ENCODE measurements at places on chromosomes 4 and X.
A peak's percentile ranks its signal among the peaks of the same experiment; 100 is the strongest.

GRCh38 chr4:78764498-78764961 lies 11.6 kb upstream of the BMP2K start:
- peak; percentile 68 for DNase-seq

DNA sequence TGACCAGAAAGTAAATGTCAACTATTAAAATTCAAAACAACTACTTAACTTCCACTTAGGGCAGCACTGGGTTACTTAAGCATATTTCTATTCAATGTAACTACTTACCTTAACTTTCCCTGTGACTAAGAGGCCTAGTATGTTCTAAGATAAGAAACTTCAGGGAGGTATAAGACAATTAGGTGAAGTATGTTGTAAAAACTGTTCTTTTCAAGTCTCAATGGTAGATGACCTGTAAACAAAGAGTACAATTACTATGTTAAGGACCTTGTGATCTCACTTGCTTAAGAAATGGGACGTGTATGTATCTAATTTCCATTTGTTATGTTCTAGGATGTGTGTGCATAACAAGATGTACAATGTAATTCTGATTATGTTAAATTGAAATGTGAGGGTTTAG lies 960.5 kb downstream of the CCSER1 start:
- no peak for DNase-seq

GRCh38 chr4:20259707-20260106 lies 8.0 kb downstream of the SLIT2 start:
- DNase-seq, result peak; percentile 76

- DNase-seq, result peak; percentile 0
Measured at GRCh38 chr4:80646061-80646460, 310.5 kb downstream of the CFAP299 start.

DNA sequence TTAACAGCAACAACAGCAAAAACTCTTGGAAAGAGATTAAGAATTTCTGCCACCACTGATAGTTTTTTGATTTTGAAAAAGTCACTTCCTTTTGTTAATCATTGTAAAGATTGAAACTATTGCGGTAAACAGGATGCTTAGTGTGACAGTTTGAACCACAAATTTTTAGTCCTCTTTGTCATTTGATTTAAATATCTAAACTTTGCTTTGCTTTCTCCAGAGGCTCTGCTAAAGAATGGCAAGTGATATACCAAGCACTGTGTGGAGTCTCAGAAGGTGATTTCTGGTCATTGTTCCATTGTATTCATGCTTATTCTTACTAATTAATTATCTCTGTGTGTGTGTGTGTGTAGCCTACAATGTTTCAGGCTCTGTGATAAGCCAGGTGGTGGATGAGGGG lies 155.6 kb downstream of the BMPR1B start:
- DNase-seq, result no peak

DNA sequence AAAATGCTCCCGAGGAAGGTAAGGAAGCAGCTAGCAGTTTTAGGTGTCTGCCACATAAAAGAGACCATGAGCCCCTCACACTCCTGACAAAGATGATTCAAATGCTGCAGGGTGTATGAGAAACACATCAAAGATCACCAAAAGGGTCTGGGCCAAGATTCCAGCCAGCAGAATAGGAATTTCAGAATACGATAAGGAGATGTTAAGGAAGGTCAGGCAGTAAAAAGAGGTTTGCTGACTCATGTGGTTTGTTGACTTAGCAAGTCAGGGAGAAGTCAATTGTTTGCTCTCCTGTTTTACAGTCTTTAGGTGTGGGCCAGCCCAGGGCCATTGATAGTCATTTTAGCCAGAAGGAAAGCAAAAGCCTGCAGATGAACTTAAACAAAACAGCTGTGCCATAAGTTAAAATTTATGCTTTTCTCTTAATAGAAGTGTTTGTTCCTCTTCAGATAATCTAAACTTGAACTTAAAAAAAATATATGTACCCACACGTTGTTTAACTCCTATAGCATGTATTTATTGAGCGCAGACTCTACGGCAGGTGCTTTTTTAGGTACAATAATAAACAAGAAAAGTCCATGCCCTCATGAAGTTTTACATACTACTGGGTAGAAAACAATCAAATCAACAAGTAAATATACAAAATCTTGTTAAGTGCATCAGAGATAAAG lies 115.6 kb downstream of the CAMK2D start:
- DNase-seq, result peak; percentile 59

DNA sequence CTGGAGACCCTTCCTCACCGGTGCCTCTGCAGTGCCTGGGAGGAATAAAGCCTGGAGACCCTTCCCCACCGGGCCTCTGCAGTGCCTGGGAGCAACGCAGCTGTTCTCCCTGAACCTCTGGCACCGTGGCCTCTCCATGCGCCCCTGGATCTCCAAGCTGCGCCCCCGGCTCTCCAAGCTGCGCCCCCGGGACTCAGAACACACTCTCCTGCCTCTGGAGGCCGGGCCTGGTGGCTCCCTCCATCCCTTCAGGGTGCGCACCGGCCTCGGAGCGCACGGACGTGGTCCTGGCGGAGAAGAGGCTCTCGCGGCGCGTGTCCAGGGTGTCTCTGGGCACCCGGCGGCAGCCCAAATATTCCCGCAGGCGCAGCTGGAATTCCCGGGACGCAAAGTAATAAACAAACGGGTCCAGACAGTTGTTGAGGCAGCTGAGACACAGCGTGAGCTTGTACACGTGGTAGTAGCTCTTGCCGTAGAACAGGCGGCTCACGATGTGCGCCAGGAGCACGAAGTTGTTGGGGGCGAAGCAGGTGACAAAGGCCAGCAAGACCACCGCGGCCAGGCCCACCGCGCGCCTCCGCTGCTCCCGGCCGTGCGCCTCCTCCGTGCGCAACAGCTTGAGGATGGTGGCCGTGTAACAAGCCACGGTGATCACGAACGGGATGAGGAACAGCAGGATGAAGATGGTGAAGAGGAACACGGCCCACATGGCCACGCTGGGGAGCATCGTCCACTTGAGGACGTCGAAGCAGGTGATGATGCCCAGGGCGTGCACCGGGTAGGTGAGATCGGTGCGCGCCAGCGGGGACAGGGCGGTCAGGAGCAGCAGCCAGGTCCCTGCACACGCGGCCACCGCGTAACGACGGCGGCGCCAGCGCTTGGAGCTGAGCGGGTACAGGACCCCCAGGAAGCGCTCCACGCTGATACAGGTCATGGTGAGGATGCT lies 12.8 kb upstream of the ASMTL start:
- no peak for DNase-seq

- DNase-seq, result no peak
Measured at GRCh38 chr4:75025431-75025830, 92.5 kb downstream of the PARM1 start.

GRCh38 chrX:14697451-14697850 lies 168.1 kb downstream of the GLRA2 start:
- no peak for DNase-seq

GRCh38 chr4:166088576-166088975 lies 215.5 kb downstream of the TLL1 start:
- DNase-seq, result no peak

DNA sequence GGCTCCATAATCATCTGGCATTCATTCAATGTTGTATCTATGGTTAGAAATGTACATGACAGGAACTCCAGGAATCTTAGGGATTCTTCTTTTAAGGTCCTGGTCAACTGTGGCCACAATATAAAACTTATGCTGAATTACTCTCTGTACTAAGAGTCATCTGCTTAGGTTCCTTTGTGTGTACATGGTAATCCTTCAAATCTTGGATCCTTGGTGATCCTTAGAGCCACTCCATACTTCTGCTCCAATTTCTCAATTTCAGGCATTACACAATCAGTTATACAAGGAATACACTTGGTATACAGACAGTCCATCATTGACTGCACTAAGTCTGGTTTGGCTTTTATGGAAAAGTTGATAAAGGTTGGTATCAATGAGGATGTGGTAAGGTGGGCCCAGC lies 5.8 kb downstream of the SRD5A3 start:
- no peak for DNase-seq

GRCh38 chrX:28595346-28595745 lies 8.1 kb downstream of the IL1RAPL1 start:
- no peak for DNase-seq

DNA sequence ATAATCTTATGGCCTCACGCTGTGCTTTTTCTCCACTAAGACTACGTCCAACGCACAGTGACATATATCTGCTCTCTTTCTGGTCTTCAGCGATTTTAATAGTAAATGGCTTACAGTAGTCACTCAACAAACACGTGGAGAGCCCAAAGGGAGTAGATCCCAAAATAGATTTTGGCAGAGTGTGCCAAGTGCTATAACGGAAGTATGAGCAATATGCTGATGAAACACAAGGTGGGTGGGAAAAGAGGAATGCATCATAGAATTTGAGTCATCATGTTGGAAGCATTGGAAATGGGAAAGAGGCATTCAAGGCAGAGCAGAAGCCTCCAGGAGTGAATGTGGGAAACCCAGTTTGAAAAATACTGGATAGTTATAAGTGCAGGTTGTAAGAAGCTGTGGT lies 129.1 kb upstream of the LDB2 start:
- DNase-seq, result peak; percentile 99

GRCh38 chrX:17032351-17032750 lies 85.9 kb downstream of the REPS2 start:
- DNase-seq, result peak; percentile 56

GRCh38 chr4:119314356-119314755 lies 7.6 kb downstream of the FABP2 start:
- DNase-seq, result peak; percentile 63

DNA sequence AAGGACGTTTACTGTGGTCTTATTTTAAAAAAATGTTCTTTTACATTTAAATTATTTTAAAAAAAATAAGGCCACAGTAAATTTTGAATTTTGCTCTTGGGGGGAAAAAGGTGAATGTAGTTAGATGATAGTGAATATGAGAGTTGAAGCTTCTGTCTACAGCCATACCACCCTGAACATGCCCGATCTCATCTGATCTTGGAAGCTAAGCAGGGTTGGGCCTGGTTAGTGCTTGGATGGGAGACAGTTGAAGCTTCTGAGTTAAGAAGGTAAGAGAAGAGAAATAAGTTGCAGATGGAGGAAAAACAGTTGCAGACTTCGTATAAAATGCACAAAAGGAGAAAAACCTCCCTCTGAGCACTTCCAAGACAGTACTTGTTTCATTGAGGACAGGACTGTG lies 115.6 kb upstream of the NR3C2 start:
- DNase-seq, result no peak

GRCh38 chr4:163988391-163988790 lies 493.9 kb downstream of the TMA16 start:
- no peak for DNase-seq

GRCh38 chr4:129668092-129668491 lies 572.1 kb downstream of the C4orf33 start:
- no peak for DNase-seq

DNA sequence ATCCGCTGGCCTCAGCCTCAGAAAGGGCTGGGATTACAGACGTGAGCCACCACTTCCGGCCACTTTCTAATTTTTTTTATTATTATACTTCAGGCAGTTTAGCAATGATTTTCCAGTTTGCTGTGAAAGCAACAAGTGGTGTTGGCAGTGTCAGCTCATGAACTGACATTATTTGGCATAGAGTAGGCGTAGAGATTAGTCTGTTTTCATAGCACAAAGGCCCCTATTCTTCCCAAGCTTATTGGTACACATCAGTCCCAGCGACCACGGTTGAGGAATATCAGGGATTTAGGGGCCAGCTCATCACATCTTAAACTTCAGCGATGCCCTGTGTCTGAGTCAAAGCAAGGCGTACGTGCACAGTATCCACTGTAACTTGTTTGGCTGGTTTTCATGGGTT lies 53.0 kb upstream of the RASSF6 start:
- DNase-seq, result no peak

DNA sequence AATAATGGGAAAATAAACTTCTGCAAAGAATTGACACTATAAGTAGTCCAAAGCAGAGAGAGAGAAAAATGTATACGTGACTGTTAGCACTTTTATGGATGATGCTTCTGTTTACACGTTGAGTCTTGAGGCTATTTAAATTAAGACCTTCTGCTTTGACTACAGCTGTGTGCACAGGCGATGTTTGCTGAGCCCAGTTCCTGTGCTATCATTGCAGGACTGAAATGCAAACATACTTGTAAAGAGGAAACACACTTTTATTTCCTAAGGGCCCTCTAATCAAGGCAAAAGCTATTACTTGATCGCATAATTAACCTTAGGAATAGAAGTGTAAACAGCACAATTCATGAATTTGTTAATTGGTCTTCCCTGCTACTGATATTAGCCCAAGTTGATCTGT lies 226.9 kb downstream of the FBXW7 start:
- no peak for DNase-seq

DNA sequence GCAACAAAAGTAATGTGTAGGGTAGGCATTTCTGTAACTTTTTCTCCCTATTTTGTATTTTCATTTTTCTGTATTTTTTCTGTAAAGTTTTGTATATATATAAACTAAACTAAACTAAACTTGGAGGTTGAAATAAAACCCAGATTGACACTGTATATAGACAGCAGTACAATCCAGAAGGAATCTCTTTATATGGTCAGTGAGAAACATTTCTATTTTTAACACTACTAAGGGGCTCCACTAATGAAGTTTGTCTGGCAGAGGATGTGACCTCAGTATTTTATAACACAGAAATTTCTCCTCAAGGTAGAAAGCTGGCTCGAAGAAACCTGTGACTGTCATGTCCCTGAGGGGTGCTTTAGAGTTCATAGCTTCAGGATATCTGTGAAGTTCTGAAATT lies 959.2 kb downstream of the ADGRL3 start:
- DNase-seq, result no peak

GRCh38 chrX:85326234-85327059 lies 53.0 kb downstream of the POF1B start:
- no peak for DNase-seq

GRCh38 chrX:65987811-65988210 lies 52.1 kb downstream of the VSIG4 start:
- no peak for DNase-seq

GRCh38 chr4:102319594-102319993 lies 25.7 kb downstream of the SLC39A8 start:
- no peak for DNase-seq

- no peak for DNase-seq
Measured at GRCh38 chrX:45709381-45709780, 508.7 kb upstream of the DIPK2B start.

DNA sequence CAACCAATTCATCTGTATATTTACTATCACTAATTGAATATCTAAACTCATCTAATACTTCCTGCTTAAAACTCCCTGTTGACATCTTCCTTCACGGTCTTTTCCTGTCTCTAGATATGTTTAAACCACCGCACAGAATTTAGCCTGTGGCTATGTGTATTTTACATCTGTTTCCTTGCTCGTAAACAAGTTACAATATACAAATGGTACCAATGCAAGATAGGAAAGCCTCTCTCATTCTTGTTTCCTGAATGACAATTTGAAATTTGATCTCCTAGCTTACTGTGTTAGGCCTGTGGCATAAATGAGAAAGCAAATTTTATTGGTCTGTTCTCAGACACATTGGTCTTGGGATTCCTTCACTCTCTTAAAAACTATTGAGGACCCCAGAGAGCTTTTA lies 89.7 kb upstream of the PCDH7 start:
- DNase-seq, result no peak

- peak; percentile 37 for DNase-seq
Measured at GRCh38 chr4:683982-684622, 4.8 kb downstream of the SLC49A3 start.

DNA sequence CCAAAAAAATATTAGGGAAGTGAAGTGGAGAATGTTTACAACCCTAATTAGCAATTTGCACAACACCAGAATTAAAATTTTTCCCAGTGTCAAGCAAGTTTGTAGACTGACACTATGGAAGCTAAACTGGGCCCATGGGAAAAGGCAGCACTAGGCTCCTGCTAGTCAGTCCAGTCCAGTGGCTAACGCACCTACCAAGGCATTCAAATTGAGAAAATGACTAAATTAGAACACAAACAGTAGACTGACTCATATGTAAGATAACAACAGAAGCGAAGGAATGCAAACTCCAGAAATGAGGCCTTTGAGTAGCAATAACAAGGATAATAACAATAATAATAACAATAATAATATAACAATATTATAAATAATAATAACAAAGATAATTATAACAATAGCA lies 90.7 kb downstream of the GRIA3 start:
- no peak for DNase-seq
